ENCODE measurements at places on chromosomes 16 and 17.

DNA sequence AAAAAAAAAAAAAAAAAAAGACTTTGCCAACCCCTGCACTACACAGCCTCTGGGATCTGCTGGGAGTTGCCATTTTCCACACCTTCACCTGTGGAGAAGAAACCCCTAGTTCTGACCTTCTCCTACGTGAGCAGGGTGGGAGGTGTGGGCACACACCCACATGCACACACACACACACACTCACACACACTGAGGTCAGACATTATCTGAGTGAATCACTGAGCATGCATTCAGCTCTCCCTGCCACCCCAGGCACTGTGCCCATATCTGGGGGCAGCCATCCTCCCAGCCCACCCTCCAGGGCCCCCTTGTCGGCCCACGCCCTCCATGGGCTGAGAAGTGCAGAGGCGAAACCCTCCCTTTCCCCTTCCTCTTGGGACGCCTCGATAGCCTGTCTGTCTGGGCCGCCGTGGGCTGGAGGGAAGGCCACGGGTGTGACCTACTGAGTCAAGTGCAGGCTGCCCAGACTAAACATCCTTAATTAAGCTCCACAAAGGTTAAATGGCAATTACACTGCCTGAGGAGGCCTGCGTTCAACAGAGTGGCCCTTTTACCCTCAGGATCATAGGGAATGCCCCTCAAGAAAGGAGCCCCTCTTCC, 143.8 kb downstream of the C16orf95 start:
- no peak for DNase-seq

- no peak for DNase-seq
Measured at GRCh38 chr16:8887952-8888560, 5.9 kb downstream of the LITAFD start.

DNA sequence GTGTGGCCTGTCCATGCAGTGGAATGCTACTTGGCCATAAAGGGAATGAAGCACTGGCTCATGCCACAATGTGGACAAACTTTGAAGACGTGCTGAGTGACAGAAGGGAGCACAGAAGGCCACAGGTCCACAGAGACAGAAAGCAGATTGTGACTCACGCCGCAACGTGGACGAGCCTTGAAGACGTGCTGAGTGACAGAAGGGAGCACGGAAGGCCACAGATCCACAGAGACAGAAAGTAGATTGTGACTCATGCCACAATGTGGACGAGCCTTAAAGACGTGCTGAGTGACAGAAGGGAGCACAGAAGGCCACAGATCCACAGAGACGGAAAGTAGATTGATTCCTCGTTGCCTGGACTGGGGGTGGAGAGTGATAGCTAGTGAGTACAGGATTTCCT, 19.2 kb downstream of the ZC3H18 start:
- DNase-seq = no peak

DNA sequence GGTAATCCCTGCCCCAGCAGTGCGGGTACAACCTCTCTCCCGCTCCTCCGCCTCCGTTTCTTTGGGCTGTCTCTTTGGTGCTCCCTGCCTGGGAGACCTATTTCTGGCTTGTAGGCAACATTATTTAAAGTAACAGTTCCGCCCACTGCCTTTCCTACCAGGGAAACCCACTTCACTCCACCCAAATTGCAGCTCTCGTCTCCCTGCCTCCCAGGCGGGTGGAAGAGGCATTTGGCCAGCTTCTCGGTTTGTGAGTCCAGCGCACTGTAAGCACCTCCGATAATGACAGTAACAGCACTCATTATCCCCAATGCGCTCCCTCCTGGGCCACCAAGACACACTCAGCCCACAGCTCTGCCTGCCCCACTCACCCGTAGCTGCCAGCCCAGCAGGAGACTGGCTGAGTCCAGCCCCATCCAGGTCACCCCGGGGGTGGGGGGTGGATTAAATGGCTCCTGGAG, 165.1 kb upstream of the CDC42EP4 start:
- DNase-seq = peak; percentile 54

DNA sequence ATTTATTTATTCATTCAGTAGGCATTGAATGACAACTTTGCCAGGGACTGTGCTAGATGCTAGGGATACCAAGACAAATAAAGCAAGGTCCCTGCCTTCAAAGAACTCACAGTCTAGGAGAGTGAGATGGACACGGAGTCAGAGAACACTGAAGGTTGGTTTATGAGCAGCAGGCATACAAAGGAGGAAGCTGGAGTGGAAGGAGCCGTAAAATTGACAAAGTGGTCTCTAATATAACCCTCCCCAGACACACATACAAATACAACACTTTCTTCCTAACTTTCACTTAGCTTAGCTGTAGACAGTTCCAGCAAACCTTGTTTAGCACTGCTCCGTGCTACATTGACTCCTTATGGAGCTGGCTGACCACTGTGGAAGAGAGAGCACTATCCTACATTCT, 229.7 kb downstream of the IRX3 start:
- no peak for DNase-seq

- no peak for DNase-seq
Measured at GRCh38 chr17:39096508-39097149, 54.8 kb downstream of the PLXDC1 start.

Data from NCI-H345 (cell line).